ENCODE measurements at places on chromosomes 6 and 20. TPM values are rescaled to one million over a fixed set of nuclear protein-coding genes. Genes with fewer than 3 reads are reported as not detected.

Gene ITCH
- 72.0 TPM for total RNA-seq

Gene LY86
- total RNA-seq = not detected

Gene BPI
- 0.30 TPM for total RNA-seq

Gene JARID2
- 4.3 TPM for total RNA-seq

Gene DACT2
- 0.82 TPM for total RNA-seq

Gene HAO1
- total RNA-seq = not detected

Gene COX4I2
- total RNA-seq = not detected
